Occipital lobe (tissue), 3 donors: ENCODE measurements at places on chromosomes 16 and 17. TPM values are rescaled to one million over a fixed set of nuclear protein-coding genes. Genes with fewer than 3 reads are reported as not detected.

Gene HOXB4
- not detected for total RNA-seq

Gene XPO6
- 66.4 TPM for total RNA-seq

Gene CDH5
- 5.6 TPM for total RNA-seq

Gene CXCL16
- total RNA-seq: 1.2 TPM

Gene CLEC10A
- total RNA-seq: not detected
